8988T (cell line): ENCODE measurements at places on chromosomes 11 and 22.

DNA sequence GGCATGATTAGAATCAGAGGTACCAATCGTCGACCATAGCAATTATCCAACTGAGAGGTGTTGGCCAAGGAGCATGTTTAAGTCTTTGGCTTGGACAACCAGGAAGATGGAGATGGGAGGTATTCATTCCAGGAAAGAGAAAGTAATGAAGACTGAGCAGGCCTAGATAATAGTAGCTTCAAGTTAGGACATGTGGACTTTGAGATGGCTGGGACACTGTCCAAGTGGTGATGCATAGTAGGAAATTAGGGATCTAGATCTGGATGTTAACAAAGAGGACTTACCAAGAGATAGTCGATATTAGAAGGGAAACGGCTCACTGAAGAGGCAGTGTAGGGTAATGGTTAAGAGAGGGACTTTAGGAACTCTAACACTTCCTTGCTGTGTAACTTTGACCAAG, 266.7 kb downstream of the FAM76B start:
- DNase-seq: no peak

DNA sequence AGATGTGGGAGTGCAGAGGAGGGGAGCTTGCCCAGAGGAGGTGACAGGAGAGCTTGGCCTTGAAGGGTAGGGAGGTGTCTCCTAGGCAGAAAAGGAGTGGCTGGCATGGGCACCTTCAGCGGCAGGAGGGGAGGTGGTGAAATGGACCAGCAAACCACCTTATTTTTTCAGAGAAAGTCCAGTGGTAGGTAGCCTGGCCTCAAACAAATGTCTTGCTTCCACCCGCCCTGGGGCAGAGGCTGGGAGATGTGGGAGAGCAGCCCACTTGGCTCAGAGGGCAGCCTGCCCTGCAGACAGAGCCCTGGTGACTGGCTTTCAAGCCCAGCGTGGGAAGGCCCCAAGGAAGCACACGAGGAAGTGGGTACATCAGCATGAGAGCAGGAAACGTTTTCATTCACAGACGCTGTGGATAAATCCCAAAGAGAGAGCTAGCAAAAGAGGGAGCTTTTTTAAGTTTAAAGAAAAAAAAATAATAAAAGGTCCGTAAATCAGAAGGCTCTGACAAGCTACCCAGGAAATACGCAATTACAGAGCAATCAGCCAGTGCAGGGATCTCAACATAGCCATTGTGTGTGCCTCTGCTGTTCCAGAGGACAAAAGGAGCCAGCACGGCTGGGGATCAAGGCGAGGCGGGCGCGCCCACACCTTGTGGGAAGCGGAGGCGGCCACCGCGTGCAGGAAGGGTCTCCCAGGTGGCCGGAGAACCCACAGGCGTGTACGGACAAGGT, 238.7 kb upstream of the PLET1 start:
- no peak for DNase-seq

- no peak for DNase-seq
These were observed 11.8 kb downstream of the UPB1 start for GRCh38 chr22:24506802-24507438.

DNA sequence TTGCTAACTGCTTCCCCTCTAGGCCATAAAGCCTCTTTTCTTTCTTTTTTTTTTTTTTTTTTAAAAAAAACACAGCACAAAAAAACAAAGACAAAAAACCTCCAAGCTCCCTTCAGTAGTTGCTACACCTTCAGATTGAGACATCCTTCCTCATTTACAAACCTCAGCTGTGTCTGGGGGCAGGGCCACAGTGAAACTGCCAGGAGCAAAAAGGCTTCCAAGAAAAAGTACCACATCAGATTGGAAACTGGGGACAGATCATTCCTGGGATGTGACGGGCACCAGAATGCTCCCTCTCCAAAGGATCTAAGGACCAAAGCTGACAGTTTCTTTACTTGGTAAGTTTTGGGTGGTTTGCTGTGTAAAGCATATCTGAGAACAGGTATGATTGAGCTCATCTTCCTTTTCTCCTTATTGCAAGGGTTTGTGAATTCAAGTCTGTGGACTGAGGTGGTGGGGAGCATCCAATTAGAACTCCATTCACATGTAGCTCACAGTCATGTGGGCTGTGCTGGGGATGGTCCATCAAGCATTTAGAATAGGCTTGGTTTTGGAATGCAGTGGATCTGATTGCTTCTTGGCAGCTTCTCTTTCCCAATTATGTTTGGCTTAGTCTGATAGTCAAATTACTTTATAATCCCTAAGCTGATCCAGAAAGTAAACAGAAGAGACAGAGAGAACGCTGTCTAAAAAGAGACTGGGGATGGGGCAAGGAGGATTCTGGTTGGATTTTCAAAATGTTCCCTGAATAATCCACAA, 705 bp downstream of the BBOX1 start:
- DNase-seq: no peak

DNA sequence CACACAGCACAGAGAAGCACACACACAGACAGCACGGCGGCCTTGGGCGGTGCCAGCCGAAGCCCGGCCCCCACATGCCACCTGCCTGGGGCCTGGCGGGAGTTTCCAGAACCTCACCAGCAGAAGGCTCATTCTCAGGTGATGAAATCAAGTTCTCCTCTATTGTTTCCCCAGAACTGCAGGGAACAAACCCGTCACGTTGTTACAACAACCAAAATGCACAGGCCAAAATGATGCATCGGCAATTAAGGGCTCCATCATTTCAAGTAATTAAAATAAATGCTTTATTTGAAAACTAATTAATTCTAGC, 30.8 kb downstream of the GNB1L start:
- DNase-seq: no peak
